ENCODE measurements at places on chromosomes 6 and 20.

- DNase-seq, result no peak
These were observed 31.2 kb upstream of the HBS1L start for GRCh38 chr6:135085700-135086413.

GRCh38 chr6:117986396-117986795 is 79.3 kb downstream of the SLC35F1 start:
- no peak for DNase-seq

GRCh38 chr6:38973178-38974057 is 75.2 kb upstream of the GLP1R start:
- DNase-seq, result peak; percentile 32

- no peak for DNase-seq
These were observed 455.7 kb upstream of the SOX4 start for GRCh38 chr6:21137700-21138335.
